ENCODE measurements at places on chromosomes 13 and 19. TPM values are rescaled to one million over a fixed set of nuclear protein-coding genes. Genes with fewer than 3 reads are reported as not detected.
A peak's percentile ranks its signal among the peaks of the same experiment; 100 is the strongest.

DNA sequence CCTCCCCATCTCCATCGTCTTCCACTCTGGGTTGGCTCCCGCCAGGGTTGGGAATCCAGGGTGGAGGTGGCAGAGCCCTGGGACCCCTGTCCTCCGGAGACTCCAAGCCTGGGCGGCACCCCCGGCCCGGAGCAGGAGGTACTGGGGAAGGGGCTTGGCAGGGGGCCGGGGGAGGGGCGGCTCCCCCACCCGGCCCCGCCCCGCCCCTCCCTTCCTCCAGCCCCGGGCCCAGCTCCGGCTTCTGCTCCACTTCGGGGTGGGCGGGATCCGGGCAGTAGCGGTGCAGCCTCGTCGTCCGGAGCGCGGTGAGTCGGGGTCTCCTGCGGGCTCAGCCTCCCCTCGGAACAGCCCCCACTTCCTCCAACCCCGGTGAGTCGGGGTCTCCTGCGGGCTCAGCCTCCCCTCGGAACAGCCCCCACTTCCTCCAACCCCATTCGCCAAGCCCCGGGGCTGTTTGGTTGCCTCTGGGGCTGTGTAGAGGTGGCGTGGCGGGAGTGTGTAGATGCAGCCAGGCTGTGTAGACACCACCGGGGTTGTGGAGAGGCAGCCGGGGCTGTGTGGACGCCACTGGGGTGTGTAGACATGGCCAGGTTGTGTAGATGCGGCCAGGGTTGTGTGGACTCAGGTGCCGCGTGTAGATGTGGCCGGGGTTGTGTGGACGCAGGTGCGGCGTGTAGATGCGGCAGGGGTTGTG, at the start of gene TMPRSS9:
TMPRSS9 (plus strand) TSS at position 274 of the 694 bp plus-strand sequence. CDS start 29,521 bp downstream, outside the sequence.
- no peak within 1 kb of the TSS for H3K4me3 ChIP-seq
- H3K27ac ChIP-seq: no peak within 1 kb of the TSS
- H3K27me3 ChIP-seq: peaks cover 7% of the 10 kb centered on the region
- DNase-seq: no peak

Gene RAP2A
- total RNA-seq: 15.5 TPM

DNA sequence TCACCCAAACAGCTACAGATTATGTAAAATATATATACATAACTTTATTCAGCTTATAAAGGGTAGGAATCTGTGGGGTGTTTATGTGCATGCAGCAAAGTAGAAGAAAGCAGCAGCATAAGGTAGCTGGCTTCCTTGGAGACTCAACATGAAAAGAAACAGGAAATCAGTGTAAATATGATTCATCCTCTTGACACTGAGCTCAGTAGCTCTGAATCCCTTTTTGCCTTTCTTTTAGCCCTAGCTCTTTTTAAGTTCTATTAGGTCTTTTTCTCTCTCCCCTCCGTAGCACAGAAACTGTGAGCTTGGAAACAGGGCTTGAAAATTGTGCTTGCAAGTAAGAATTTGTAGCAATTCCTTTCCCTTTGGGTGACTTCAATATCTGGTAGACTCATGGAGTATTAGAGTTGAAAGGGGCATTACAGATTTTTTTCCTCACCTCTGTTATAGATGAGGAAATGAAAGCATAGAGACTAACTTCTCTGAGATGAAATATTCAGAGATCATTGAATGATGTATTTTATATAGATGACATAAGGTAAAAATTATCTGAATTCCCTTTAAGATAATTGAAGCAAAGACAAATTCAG, 314.4 kb downstream of the PCDH9 start:
- H3K36me3 ChIP-seq: no peaks in the 10 kb centered on the region
- H3K4me3 ChIP-seq: no peak overlapping the region
- H3K4me1 ChIP-seq: peaks cover 17% of the 10 kb centered on the region
- H3K27ac ChIP-seq: no peak overlapping the region
- no peak for DNase-seq

- H3K4me1 ChIP-seq: peaks cover 7% of the 10 kb centered on the region
- H3K27me3 ChIP-seq: no peaks in the 10 kb centered on the region
- no peak overlapping the region for H3K4me3 ChIP-seq
- H3K27ac ChIP-seq: no peak overlapping the region
- peak; percentile 62 for DNase-seq
These were observed 18.8 kb downstream of the PDCD5 start for GRCh38 chr19:32599736-32600157.

DNA sequence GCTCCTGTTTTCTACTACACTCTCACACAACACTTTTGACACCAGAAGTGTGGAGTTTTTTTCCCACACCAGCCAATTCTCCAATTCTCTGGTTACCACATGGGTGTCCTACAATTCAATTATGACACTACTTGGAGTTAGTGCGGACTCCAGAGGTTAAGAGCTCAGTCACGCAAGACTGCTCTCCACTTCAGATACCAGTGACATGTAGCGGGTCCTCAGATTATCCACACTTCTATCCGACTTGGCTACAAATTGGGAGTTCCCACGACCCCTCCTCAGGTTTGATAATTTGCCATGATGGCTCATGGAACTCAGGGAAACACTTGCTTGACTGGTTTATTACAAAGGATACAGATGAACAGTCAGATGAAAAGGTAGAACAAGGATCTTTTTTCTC, 32.9 kb downstream of the PAN3 start:
- H3K4me1 ChIP-seq: peaks cover 32% of the 10 kb centered on the region
- no peak for DNase-seq
- peaks cover 13% of the 10 kb centered on the region for H3K36me3 ChIP-seq
- H3K4me3 ChIP-seq: no peak overlapping the region

Gene CGB8
- total RNA-seq: not detected

GRCh38 chr13:109657395-109657794, 129.0 kb downstream of the IRS2 start:
- H3K4me1 ChIP-seq: peaks cover 4% of the 10 kb centered on the region
- no peak overlapping the region for H3K27ac ChIP-seq
- no peaks in the 10 kb centered on the region for H3K36me3 ChIP-seq

DNA sequence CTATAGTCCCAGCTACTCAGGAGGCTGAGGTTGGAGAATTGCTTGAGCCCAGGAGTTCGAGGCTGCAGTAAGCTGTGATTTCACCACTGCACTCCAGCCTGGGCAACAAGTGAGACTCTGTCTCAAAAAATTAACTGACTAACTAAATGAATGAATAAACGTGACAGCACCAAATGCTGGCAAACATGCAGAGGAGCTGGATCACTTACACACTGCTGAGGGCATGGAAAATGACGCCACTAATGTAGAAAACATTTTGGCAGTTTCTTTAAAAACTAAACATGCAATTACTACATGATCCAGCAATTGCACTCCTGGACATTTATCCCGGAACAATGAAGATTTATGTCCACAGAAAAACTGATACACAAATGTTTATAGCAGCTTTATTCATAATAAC, 31.3 kb upstream of the GTF3A start:
- DNase-seq: no peak
- no peaks in the 10 kb centered on the region for H3K27me3 ChIP-seq
- H3K36me3 ChIP-seq: no peaks in the 10 kb centered on the region

DNA sequence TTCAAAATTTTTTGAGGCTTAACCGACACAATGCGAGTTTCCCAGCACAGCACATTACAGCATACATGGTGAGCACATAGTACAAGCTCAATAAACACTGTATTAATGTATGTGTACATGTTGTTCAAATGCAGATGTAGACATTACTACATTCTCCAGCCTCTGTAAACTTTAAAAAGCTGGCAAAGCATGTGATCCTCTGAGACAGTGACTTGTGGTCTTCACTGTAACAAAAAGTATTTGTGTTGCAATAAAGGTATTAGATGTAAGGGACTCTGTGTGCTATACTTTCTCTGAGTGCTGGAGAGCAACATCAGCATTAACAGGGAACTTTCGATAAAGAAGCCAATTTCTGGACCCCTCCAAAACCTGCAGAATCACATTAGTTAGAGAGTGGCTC, 46.4 kb upstream of the ZNF254 start:
- H3K27me3 ChIP-seq: no peaks in the 10 kb centered on the region
- peaks cover 22% of the 10 kb centered on the region for H3K4me1 ChIP-seq
- no peak overlapping the region for H3K4me3 ChIP-seq
- H3K36me3 ChIP-seq: peaks cover 39% of the 10 kb centered on the region

- H3K27me3 ChIP-seq: no peaks in the 10 kb centered on the region
- DNase-seq: no peak
- H3K4me3 ChIP-seq: no peak overlapping the region
- H3K4me1 ChIP-seq: no peaks in the 10 kb centered on the region
- H3K36me3 ChIP-seq: no peaks in the 10 kb centered on the region
These were observed 266.8 kb downstream of the TDRD3 start for GRCh38 chr13:60663788-60664187.

DNA sequence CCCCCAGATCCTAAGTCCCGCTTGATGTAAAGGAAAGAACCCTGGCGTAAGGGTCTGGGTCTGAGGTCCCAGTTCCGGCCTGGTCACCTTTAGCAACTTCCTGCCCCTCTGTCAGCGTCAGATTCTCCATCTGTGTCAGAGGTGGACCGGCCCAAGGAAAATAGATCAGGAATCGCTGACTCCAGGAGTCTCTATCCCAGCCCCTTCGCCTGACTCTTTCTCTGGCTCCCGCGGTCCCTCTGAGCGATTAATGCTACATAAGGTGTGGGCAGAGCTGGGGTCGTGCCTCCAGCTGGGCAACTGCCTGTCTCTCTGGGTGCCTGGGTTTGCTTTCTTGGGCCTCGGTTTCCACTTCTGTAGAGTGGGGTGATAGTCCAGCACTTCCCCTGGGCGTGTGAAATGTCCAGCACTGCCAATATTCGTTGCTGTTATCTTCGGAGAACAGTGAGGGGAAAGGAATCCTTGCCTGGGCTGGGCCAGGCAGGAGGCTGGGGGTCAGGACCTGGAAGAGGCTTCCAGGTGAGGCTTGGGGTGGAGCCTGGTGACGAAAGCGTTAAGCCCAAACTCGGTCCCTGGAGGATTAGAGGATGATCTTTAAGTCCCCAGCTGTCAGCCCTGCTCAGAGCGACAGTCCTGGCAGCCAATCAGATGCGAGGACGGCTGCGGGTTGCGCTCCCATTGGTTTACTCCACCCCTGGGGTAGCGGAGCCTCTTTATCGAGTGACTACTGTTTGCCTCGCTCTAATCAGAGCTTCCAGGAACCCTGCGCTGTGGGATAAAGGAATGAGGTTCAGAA, 767 bp downstream of the ABCA7 start:
- peaks cover 34% of the 10 kb centered on the region for H3K4me1 ChIP-seq
- H3K36me3 ChIP-seq: peaks cover 22% of the 10 kb centered on the region
- DNase-seq: peak; percentile 95
- peak overlapping the region; percentile 59 for H3K27ac ChIP-seq
- peak overlapping the region; percentile 86 for H3K4me3 ChIP-seq
- H3K27me3 ChIP-seq: no peaks in the 10 kb centered on the region

Gene FUT1
- 0.32 TPM for total RNA-seq

Gene MEIOSIN
- not detected for total RNA-seq

DNA sequence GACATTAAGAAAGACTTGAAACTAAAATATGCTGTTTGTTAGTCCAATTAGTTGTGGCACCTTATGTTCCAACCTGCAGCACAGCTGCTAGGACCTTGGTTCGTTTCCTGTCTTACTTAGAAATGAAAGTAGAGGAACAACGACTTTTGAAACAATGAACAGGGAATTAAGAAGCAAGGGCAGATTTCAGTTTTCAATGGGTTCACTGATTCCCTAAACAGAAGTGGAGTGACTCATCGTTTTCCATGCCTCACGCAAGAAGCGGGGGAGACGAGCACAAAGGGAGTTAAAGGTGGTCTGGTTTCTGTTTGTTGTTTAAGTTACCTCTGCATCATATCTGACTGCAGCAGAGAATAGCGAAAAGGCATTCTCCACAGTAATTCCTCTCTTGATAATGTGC, 44.8 kb downstream of the PHF11 start:
- H3K4me1 ChIP-seq: peaks cover 21% of the 10 kb centered on the region
- peaks cover 30% of the 10 kb centered on the region for H3K36me3 ChIP-seq
- peak overlapping the region; percentile 58 for H3K4me3 ChIP-seq
- H3K27me3 ChIP-seq: no peaks in the 10 kb centered on the region
- DNase-seq: no peak

Gene CYP2A6
- not detected for total RNA-seq

Gene REEP6
- 2.1 TPM for total RNA-seq

Gene COG6
- 28.9 TPM for total RNA-seq

DNA sequence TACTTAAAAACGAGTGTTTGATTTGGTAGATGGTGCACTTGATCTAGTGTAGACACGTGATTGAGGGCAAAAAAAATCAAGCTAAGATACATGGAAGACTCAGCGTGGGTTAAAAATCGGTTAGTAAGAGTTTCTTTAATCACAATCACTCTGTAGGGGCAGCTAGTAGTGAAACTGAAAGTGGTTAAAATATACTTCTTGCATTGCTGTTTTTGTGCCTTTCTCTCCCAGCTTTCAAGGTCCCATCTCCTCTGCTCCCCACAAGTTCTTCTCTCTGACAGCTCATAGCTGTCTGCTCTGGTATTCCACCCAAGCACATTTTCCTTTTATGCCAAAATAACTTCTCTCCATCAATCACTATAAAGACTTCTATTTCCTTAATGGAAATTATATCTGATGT, 1089.7 kb downstream of the EFNB2 start:
- H3K4me3 ChIP-seq: no peak overlapping the region
- H3K27me3 ChIP-seq: no peaks in the 10 kb centered on the region
- no peak overlapping the region for H3K27ac ChIP-seq
- peaks cover 5% of the 10 kb centered on the region for H3K4me1 ChIP-seq

Gene C5AR1
- total RNA-seq: 0.79 TPM

DNA sequence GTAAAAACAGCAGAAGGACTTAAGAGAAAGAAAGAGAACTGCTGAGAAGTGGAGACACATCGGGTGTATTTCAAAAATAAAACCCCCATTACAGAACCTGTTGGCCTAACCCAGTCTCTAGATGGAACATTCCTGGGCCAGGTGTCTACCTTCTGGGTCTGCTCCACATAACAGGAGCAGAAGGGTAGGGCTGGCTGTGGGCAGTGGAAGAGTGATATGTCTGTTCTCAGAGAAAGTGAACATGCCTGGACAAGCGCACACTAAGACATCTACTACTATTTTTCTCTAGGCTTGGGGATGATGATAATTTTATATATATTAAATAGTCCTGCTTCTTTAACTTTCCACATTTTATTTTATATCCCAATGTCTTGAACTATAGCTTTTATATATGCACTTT, 267.1 kb downstream of the TBC1D4 start:
- no peaks in the 10 kb centered on the region for H3K36me3 ChIP-seq
- peaks cover 4% of the 10 kb centered on the region for H3K4me1 ChIP-seq
- DNase-seq: no peak
- no peak overlapping the region for H3K4me3 ChIP-seq
- no peak overlapping the region for H3K27ac ChIP-seq

- no peak overlapping the region for H3K4me3 ChIP-seq
- H3K4me1 ChIP-seq: no peaks in the 10 kb centered on the region
- no peak for DNase-seq
These were observed 201.8 kb downstream of the LHFPL6 start for GRCh38 chr13:39401046-39401705.

Gene BIVM
- 11.6 TPM for total RNA-seq
